Posterior cingulate gyrus (tissue), 11 donors: ENCODE measurements at places on chromosomes 4 and X.

DNA sequence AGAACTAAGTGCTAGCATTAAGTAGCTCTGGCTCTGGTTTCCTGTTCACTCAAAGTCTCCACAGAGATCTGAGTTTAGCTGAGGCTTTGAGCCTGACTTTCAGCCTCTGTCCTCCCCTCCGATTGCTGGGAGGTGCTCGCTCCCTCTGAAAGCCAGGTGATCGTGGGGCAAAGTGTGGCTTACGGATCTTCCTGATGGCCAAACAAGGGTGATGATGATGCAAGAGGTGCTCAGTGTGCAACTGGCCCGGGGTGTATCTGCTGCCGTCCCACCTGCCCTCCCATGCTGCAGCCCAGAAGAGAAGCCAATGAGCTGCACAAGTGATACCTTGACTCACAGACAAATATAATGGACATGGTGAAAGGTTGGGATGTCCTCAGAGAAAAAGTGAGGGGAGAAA lies 169.2 kb upstream of the TBC1D9 start:
- no peak for DNase-seq

- no peak for DNase-seq
Observed at GRCh38 chr4:58665649-58666048, 1555.5 kb upstream of the IGFBP7 start.

- DNase-seq = peak; percentile 77
Observed at GRCh38 chr4:121073004-121073435, 685 bp upstream of the NDNF start.

GRCh38 chr4:143347484-143348111 lies 10.9 kb downstream of the GAB1 start:
- DNase-seq = no peak

DNA sequence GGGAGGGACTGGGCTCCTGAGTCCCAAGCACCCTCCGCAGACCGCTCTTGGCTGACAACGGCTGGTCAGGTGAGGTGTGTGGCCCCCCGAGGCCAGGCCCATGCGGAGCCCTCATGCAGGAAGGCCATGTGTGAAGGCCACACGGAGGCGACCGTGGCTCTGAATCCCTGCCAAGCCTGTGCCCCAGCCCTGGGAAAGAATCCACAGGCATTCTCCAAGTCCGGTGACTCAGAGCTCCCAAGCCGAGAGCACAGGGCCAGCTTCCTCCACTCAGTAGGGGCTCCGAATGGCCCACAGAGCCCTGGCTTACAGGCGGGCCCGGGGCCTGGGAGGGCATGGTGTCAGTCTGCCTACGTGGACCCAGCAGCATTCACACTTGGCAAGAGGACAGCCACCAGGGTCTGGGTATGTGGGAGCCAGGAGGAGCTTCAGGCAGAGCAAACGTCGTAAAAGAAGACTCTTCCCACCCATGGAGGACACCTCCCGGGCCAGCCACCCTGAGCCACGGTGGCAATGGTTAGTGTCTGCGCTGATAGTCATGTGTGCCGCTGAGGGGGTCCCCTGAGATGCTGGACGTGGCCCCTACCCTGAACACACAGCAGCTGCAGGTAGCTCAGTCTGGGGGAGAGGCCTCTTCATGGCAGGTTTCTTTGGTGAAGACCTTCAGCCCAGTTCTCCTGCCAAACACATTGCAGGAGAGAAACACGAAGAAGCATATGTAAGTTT lies 105.7 kb downstream of the PSAPL1 start:
- DNase-seq = no peak

GRCh38 chrX:23930894-23931604 lies 23.2 kb downstream of the CXorf58 start:
- no peak for DNase-seq

DNA sequence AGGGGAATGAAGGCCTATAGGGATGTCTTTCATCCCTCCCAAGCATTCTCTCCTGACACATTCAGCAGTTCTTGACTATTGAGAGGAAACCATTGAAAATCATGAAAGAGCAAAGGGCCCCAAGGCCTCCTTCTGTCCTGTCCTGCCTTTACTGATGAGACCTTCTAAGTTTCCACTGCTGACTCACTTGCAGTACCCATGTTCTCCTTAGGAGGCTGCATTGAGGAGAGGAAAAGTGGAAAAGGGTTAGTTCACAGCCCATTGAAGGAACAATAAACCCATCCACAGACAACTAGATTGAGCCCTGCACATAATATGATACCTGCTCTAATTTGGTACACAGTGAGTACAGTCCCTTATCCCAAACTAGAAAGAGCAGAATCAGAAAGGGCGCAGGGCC lies 115.1 kb upstream of the PNPLA4 start:
- DNase-seq = no peak

DNA sequence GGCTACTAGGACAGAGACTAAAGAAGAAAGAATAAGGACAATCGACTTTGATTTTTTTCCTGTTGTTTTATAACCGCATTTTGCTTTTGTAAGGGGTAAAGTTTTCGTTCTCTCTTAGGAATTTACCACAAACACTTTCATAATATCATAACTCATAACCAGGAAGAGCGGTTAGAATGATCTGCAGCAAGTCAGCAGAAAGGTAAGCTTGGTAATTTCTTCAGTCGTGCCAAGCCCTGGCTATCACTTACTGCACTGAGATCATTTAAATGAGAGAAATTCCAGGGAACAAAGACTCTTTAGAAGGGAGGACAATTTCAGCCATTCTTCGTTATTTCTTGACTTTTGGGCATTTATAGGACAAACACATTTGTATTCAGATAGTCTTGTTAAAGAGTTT lies 258.1 kb downstream of the UNC5C start:
- no peak for DNase-seq

DNA sequence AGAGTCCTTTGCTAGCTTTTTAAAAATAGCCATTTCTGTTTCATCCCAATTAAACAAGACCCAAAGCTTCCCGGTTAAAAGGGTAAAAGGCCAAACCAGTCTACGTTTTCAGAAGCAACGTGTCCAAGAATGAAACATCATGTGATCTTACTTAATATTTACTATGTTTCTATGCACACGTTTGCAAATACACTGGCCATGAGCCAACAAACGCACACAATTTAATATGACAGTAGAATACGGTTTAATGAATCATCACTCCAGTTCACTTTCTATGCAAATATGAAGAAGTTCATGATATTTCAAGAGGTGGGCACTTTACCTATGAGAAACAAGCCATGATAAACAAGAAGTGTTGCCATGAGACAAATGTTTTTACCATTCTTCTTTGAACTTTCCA lies 4.3 kb downstream of the NR0B1 start:
- no peak for DNase-seq

DNA sequence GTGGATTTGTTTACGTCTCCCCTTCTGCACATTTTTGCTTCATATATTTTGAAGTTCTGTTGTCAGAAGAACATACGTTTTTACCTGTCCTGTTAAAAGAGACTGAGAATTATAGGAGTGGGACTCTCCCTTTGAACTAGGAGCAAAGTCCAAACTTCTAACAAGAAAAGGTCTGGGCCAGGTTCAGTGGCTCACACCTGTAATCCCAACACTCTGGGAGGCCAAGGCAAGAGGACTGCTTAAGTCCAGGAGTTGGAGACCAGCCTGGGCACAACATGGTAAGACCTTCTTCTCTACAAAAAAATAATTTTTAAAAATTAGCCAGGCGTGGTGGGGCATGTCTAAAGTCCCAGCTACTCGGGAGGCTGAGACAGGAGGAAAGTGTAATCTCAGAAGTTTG lies 15.8 kb downstream of the LIN54 start:
- DNase-seq = no peak

- no peak for DNase-seq
Observed at GRCh38 chr4:122959441-122959840, 37.0 kb upstream of the NUDT6 start.

- no peak for DNase-seq
Observed at GRCh38 chrX:16754019-16754418, 32.2 kb upstream of the TXLNG start.

- no peak for DNase-seq
Observed at GRCh38 chr4:147049946-147050345, 104.3 kb upstream of the TTC29 start.

DNA sequence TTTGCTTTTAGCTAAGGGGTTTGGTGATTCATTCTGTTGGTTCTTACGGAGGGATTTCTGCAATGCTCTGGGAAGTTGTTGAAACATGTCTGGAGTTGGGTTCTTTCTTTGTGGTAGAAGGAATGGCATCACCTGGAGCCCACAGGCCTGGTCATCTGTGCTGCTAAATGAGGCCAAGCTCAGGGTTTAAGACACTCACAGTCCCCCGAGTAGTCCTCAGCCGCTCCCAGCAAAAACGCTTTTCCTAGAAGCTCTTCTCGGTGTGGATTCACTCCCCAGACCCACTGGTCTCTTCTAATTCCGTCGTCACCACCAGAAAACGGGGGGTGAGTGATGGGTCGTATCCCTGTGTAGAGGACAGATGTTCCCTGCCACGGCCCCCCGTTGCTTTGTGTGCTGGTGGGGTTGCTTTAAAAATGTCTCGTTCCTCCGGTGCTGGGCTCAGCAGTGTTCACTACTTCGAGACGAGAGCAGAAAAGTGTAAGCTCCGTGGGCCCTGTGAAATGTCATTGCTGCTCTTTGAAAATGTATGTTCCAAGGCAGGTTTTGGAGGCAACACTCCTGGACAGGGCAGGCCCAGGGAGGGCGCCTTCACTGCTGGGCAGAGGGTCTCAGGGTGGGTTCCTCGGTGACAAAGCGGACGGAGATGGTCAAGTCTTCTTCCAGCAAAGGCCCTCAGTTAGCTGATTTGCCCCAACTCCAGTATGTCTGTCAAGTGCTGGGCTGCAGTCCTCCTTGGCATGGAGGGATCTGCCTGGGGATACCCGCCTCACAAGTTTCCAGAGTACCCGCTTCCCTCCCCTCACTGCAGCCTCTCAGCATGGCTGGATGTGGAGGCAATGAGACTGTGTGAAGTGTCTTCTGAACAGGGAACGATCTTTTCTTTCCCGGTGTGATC lies 37.3 kb downstream of the PSAPL1 start:
- DNase-seq = no peak

GRCh38 chr4:172410363-172410762 lies 597.2 kb downstream of the GALNTL6 start:
- DNase-seq = no peak

DNA sequence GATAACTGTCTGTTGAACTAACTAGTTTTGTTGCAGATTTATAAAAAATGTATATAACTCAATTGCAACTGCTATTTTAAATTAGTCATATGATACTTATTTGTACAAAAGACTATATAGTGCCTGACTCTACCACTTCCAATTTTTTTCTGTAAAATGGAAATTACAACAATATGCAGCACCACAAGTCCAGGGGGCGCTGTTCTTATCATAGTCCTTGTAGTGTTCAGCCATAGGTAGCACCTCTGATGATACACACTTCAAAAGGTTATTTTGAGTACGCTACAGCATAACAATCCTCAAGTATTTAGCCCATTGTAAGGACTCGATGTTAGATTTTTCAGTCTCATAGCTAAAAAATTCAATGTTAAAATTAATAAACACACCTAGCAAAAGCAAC lies 174.9 kb downstream of the CORIN start:
- DNase-seq = no peak

DNA sequence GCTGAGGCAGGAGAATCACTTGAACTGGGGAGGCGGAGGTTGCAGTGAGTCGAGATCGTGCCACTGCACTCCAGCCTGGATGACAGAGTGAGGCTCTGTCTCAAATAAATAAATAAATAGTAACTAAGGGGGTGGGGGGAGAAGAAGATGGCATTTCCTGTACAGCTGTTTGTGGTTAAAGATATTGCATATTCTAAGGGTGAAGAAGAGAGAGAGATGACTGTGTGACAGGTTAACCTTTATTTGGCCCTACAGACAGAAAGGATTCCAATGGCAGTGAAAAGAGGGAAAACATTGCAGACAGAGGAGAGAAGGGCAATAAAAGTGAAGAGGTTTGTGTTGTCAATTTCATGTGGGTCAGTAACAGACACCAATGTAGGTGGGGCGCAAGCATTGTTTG lies 9.4 kb downstream of the TASL start:
- no peak for DNase-seq

- no peak for DNase-seq
Observed at GRCh38 chr4:99002279-99002678, 6.8 kb downstream of the METAP1 start.

DNA sequence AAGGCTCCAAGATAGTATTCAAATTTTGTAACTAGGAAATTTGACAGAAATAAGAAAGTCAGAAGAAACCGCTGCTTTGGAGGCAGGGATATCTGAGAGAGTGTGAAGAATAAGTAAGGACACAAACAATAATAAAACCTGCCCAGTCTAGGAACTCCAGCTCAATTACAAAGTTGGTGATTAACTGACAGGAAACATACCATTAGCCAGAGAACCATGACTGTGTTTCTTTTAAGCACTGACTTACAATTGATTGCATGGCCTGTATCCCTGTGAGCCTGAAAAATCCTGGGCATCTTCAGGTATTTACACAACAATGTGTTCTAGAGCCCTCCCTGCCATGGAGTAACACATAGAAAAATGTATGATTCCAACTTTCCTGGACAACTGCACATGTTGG lies 127.4 kb downstream of the GRIA3 start:
- DNase-seq = no peak

GRCh38 chrX:69538321-69538876 lies 34.3 kb downstream of the NALF2 start:
- peak; percentile 69 for DNase-seq

GRCh38 chr4:165355900-165356300 lies 22.9 kb upstream of the CPE start:
- DNase-seq = peak; percentile 41

GRCh38 chrX:53481093-53481492 lies 46.9 kb upstream of the HSD17B10 start:
- DNase-seq = no peak

GRCh38 chr4:69026974-69027373 lies 69.3 kb upstream of the UGT2B7 start:
- no peak for DNase-seq

- DNase-seq = no peak
Observed at GRCh38 chr4:17932041-17932440, 89.5 kb downstream of the LCORL start.

GRCh38 chrX:18983666-18984380 lies at the start of gene PHKA2:
Gene PHKA2 (minus strand): TSS chrX:18984114. CDS start chrX:18983932, 182 bp downstream.
- DNase-seq = peak; percentile 88

DNA sequence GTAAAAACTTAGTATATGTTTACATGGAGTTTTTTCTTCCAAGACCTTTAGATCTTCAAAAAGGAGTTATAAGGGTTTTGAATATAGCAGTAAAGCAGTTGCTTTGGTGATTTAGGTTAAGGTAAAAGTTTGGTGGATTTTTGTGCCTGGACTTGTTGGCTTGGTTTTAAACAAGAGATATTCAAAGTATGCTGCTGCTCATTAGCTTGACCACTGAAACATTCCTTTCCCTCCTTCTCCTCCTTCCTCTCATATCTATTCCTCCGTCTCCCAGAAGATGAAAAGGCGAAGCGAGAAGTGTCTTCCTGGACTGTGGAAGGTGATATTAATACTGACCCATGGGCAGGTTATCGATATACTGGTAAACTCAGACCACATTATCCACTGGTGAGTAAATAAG lies 38.4 kb downstream of the METAP1 start:
- DNase-seq = no peak

GRCh38 chrX:34275699-34276098 lies 143.6 kb upstream of the FAM47A start:
- no peak for DNase-seq

GRCh38 chr4:183399616-183400015 lies 44.8 kb upstream of the CDKN2AIP start:
- DNase-seq = no peak
